ENCODE measurements at places on chromosomes 4 and X.

DNA sequence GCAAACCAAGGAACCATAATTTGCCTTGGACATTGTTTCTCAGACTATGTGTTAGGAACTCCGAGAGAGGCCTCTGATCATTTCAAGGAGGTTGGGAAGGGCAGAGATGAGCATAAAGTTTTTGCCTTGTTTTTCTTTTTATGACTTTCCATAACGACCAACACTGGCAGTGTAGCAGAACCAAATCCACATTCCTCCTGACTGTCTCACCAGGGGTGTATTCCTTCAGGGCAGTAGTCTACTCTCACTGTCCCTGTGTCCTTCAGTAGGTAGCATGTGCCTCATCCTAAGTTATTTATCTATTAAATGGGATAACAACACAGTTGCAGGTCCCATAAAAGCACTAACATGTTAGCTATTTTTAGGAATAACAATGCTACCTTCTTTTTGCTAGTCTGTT is 20.8 kb downstream of the EGFL6 start:
- DNase-seq: no peak

- DNase-seq: no peak
These were observed 216.8 kb downstream of the GRID2 start for GRCh38 chr4:92520563-92520962.

GRCh38 chr4:81724925-81725329 is 253.2 kb upstream of the RASGEF1B start:
- peak; percentile 50 for DNase-seq

- no peak for DNase-seq
These were observed 39.8 kb downstream of the ANXA3 start for GRCh38 chr4:78591404-78591803.

DNA sequence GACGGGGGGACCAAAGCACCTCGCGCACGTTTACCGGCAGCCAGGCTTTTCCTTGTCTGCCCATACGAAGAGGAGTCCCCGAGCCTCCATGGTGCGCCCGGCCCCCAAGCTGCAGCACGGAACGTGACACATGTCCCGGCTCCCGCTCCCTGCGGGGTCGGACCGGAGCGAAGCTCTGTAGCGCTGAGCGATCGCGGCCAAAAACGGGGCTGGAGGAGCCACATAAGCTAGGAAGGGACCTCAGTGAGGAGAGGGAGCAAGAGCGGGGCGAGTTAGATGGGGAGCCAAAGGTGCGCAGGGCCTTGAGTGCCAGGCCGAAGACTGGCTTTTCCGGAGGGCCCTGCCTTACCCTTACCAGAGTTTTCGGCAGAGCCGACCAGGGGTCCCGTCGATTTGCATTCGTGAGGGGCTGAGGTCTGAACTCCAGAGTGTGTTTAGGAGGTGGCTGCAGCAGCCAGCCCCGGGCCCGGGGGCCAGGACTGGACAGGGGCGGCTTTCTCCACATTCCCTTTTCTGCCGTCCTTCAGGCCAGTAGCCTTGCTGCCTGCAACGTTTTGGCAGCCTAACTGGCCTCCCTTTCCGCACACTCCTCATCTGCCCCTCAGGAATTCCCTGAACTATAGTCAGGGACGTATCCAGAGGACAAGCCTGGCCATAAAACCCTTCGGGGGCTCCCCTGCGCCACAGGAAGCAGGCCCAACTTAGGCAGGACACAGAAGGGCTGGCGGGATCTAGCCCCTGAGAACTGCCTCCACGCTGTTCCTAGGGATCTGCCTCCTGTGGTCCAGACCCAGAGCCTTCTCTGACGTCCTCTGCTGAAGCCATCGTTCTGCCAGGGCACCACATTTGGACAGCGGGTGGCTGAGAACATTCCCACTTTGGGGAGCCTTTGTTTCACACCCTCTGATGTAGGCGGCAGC is 689 bp downstream of the SSR4 start:
- no peak for DNase-seq

GRCh38 chrX:38988301-38988700 is 187.0 kb downstream of the MID1IP1 start:
- DNase-seq: no peak

DNA sequence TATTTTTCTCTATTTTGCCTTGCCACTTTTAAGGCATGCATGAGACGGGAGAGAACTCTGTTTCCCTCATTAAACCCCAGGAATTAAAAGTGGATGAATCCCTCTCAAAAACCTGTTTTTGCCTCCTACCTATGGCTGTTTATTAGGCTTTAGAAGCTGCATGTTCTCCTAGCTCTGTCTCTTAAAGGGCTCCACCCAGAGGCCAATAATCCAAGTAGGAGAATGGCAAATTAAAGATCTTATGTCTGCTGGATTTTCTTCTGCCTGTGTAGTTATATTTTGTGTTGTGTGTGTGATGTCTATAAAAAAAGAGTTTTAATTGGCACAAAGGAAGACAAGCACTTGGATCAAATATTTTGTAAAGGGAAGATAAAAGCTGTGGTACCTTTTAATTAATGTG is 32.4 kb downstream of the MAGEC1 start:
- DNase-seq: no peak

DNA sequence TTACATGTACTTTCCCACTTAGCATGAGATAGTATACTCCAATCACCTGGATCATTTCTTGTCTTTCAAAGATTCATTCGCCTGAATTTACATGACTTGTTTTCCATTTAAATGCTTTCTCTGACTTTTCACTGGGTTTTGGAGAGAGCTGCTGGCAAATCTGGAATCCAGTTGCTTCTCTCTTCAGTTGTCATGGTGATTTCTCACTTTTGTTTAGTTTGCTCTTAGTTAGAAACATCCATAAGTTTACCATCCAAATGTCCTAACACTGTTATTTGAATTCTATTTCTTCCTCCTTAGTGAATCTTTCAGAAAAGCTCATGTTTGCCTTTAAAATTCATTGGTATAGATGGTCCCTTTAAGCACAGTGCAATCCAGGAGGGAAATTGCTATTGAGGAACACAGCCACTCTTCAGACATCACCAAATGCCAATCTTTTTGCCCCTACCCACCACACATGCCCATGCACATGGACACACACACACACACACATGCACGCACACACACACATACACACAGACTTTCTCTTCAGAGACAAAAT is 51.7 kb downstream of the REELD1 start:
- no peak for DNase-seq

- DNase-seq: no peak
These were observed 511.5 kb downstream of the GLUD2 start for GRCh38 chrX:121558886-121559285.

DNA sequence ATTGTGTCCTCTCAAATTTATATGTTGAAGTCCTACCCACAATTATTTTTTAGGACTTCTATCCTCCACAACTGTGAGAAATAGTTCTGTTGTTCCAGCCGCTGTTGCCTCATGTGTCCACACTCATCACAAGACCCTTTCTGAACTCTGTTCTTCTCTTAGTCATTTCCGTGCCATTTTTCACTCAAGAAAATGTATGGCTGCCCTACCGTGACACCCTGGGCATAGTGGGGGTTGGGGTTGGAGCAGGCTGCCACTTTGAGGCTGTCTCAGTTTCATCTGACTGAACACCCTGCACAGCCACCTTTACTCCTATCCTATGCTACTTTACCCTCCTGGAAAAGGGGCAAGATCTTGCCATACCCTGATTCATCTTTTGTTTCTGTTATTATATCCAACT is 319.1 kb downstream of the TENM3 start:
- no peak for DNase-seq

- no peak for DNase-seq
These were observed 8.2 kb upstream of the WDR44 start for GRCh38 chrX:118337687-118338086.

GRCh38 chrX:111511477-111511876 is at the start of gene SERTM2:
TSS of gene SERTM2 (plus strand) at chrX:111511645. CDS start at chrX:111518858, 7,213 bp downstream.
- DNase-seq: no peak

DNA sequence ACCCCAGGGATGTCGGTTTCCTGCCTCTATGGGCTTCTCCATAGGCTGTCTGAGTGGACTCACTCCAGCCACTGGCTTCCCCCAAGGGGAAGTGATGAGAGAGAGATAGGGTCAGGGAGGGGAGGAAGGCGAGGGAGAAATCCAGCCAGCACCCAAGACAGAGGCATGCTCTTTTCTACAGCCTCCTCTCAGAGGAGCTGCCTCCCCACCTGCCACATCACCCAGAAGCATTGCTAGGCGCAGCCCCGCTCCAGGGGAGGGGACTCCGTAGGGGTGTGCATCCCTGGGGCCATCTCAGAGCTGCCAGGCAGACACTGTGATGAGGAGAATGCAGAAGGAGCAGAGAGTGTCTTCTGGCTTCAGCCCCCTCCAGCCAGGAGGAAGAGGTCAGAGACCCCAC is 109.5 kb upstream of the NKX1-1 start:
- no peak for DNase-seq

DNA sequence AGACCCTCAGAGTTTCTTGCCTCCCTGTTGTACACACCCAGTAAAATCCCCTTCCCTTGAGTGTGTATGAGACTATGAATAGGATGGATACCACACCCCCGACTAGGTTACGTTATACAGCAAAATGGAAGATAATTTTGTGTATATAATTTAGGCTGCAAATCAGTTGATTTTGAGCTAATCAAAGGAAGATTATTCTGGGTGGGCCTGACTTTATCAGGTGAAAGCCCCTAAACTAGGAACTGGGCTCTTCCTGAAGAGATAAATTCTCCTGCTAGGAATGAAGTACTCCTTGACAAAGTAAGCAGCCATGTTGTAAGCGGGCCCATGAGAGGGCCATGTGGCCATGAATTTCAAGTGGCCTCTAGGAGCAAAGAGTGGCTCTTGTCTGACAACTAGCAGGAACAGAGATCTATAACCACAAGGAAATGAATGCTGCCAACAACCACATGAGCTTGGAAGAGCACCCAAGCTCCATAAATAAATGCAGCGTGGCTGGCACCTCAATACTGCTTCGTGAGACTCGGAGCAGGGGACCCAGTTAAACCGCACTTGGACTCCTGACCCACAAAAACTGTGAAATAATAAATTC is 646.4 kb downstream of the IL1RAPL1 start:
- DNase-seq: no peak

GRCh38 chr4:183552274-183553146 is 47.7 kb downstream of the ING2 start:
- no peak for DNase-seq

DNA sequence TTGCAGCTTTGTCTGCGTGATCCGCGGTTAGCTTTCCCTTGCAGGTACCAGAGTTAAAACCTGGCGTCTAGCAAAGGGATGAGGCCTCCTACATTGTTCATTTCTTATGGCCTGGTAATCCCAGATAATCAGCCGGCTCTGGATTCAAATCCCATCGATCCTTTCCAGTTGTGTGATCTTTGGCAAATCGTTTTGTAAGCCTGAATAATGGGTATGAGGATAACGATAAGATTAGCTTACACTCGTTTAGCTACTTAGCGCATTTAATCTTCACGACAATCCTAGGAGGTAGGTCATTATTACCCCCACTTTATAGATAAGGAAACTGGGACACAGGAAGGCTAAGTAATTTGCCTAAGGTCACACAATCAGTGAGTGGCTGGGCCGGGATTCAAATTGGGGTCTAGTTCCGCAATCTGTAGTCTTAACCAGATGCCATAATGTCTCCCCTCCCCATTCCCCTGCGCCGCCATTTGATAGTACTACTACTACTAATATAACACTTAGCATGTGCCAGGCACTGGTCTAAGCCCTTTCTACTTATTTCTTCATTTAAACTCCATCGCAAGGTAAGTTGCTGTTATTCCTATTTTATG is 1.7 kb upstream of the UBA1 start:
- DNase-seq: no peak

DNA sequence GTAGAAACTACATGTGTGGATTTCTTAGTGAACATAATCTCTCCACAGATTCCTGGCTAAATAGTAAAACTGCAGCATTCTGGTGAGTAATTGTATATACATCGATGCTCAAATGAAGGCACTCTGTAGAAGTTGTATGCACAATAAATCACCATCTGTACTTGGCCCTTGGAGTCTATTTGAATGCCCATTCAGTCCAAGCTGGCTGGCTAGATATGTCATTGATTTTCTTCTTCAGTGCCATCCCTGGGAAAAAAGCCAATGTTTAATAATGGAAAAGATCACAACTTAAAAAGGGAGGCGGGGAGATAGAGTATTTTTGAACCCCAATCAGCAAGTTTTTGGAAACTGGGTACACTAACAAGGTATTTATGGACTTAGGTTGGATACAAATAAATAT is 381.0 kb upstream of the TEX13C start:
- no peak for DNase-seq

DNA sequence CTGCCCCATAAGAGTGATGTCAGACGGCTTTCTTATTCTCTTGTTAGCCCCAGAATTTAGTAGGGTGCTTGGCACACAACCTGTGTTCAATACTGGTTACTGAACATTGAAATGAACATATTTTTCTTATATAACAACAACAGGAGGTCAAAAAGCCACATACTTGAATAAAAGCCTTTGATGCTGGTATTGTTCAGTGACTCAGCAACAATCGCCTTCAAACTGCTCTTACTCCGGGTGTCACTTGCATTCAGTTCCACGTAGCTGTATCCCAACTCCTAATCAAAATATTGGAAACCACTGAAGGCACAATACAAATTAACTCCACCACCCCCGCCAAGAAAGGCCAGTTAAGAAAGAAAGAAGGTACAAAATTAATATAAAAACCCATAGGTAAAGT is 61.5 kb downstream of the RFC1 start:
- DNase-seq: no peak

GRCh38 chr4:131427000-131427399 is 1722.1 kb upstream of the PCDH10 start:
- DNase-seq: no peak

GRCh38 chrX:107603429-107604159 is 24.7 kb upstream of the PRPS1 start:
- DNase-seq: no peak

- no peak for DNase-seq
These were observed 38.4 kb downstream of the FAM193A start for GRCh38 chr4:2574863-2575262.

DNA sequence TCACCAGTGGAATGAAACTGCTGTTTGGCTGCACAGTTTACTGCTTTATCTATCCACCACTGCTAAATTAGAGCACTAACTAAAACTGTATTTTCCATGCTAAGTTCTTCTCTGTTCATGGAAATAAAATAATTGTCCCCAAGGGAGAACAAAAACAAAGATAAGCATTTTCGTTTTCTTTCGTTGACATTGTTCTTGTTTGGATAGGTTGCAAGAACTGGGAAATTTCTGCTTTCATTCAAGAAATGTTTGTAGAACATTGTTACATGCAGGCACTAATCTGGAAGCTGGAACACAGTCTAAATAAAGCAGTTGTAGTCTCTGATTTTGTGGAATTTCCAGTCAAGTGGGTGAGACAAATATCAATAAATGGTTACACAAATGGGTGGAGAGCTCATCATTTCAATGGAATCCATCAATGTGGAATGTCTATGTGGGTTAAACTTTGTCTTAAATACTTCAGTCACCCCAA is 5.8 kb upstream of the CXCL8 start:
- no peak for DNase-seq

All from substantia nigra (tissue), 51 donors.